Chondrocyte (in vitro differentiated cells): ENCODE measurements at places on chromosomes 1 and 21. TPM values are rescaled to one million over a fixed set of nuclear protein-coding genes. Genes with fewer than 3 reads are reported as not detected.

DNA sequence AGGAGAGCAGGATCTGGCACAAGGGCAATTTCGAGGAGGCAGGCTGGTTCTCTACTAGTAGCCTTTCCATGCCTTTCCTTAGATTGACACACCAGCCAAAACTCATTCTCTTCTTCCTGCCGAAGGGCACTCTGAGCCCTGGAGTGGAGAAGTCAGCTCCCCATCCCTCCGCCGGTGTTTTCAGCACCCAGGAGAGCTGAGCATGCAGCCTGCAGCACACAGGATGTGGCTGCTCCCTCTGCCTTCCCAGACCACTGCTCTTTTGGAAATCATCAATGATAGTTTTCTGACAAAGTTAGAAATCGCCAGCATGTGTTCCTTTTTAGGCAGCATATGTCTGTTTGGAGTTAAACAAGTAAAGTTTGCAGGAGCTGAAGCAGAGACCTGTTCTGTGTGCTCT, 11.7 kb downstream of the RNU5D-1 start:
- DNase-seq = no peak

DNA sequence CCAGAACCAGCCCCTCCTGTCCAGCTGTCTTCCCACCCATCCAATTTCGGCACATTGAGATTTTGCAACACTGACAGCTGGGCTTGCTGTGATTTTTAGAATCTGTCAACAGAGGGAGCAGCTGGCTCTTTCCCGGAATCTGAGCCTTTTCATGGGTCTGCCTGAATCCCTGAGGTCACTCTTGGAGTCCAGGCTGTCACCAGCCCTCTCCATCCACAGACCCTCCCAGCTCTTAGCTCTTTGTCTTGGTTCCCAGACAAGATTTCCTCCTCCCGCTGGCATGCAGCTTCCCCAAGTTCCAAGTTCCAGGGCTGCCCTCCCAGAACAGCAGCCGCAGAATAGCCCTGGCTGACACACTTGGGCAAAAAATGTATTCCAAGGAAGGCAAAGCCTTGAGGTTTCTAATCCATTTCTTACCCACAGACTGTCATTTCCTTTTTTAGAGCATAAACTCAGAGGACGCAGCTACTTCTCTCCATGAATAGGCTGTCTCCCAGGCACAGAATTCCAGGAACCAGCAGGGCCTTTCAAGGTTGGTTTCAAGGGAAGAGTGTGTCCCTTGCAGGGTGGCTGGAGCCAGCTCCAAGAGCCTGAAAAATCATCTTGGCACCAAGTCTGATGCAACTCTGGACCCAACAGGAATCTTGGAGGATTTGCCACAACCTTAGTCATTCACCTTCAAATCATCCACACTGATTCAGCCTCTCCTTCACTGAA, 7.1 kb upstream of the TMEM61 start:
- no peak for DNase-seq

DNA sequence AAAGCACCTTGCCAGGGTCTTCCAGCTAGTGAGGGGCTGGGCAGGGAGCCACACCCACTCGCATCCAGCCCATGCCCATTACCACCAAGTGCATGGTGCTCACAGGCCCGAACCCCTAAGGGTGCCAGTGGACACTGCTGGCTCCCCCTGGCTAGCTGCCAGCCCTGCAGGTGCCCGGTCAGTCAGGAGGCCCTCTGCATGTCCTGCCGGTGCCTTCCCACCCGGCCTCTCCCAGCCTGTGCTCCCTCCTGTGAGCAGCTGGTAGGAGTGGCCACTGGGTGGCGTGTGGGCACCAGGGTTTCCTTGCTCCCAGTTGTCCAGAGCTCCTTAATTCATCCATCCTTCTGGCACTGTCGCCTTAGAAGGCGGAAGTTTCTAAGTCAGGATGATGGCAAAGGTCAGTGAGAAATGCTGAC, 33.4 kb downstream of the QSOX1 start:
- DNase-seq = no peak

DNA sequence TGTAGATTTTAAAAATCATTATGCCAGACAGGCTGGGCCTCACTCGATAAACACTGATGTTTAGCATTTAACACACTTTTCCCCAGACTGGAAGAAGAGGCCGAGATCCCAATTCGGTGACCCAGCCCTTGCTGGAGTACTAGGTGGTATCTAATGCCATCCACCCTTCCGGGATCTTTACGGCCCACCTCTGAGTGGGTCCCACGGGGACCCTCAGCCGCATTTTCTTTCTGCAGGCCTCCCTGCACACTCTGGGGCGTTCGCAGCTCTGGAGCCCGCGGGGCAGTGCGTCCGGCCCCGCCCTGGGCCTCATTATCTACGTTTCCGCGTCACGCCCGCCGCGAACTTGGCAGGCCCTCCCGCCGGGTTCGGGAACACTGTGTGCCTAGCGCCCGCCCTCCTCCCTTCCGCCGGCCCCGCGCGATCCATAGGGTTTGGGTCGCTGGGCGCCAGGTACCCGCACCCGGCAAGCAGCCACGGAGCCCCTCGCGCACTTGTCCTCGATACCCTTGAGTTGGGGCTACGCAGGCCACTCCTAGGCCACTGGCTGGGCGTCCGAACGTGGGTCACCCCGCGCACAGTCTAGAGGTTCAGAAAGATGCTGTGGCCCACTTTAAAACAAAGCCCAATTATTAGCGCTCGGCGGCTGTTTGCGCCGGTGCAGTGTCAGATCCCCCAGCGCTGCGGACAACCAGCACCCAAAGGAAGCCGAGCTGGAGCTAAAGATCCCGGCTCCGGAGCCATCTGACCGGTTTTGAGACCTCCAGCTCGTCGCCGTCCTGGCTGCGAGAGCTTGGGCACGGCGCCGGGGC, 950 bp upstream of the EVA1C start:
- DNase-seq = no peak

GRCh38 chr1:107964336-107965109, 457 bp downstream of the VAV3 start:
- DNase-seq = no peak

DNA sequence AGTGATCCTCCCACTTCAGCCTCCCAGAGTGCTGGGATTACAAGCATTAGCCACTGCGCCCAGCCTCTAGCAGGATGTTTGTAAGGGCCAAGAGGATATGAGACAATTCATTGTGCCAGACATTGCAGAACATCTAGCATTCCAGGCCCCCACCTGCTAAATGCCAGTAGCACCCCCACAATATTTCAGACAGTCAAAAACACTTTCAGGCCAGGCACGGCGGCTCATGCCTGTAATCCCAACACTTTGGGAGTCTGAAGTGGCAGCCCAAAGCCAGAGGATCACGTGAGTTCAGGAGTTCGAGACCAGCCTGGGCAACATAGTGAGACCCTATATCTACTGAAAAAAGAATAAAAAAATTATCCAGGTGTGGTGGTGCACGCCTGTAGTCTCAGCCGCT, 12.9 kb downstream of the PPIE start:
- DNase-seq = no peak

- peak; percentile 59 for DNase-seq
These were observed 440 bp upstream of the LENEP start for GRCh38 chr1:154992721-154993571.

Gene ZBTB8B
- 0.30 to 0.53 TPM (median 0.33 TPM) in 3 replicates for total RNA-seq

- DNase-seq = peak; percentile 82
These were observed 196 bp downstream of the ALX3 start for GRCh38 chr1:110070282-110070669.

DNA sequence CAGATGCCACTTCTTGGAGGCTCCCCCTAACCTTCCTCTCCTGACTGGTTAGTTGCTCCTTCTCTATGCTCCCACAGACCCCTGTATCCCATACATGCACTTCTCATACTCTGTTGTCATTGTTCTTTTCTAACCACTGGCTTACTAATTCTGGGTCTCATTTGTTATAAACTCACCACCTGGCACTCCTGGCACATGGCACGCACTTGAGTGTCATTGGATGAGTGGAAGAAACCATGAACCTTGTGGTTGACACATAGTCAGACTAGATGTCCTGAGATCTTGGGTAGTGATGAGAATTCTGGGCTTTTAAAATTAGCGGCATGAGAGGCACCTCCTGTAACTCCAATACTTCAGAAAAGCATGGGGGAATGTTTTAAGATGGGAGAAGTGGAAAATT, 49.3 kb downstream of the TRIM62 start:
- no peak for DNase-seq

DNA sequence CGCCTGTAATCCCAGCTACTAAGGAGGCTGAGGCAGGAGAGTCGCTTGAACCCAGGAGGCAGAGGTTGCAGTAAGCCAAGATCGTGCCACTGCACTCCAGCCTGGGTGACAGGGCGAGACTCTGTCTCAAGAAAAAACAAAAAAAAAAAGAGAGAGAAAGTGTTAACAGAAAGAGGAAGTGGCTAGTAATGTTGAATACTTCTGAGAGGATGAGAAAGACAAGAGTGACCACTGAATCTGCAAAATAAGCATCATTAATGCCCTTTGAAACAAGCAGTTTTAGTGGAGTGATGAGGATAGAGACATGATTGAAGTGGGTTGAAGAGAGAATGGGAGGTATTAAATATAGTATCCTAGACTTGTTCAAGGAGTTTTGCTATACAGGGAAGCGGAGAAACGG, 11.7 kb downstream of the MPZ start:
- no peak for DNase-seq

- no peak for DNase-seq
These were observed 27.3 kb upstream of the TMEM61 start for GRCh38 chr1:54952950-54953718.

DNA sequence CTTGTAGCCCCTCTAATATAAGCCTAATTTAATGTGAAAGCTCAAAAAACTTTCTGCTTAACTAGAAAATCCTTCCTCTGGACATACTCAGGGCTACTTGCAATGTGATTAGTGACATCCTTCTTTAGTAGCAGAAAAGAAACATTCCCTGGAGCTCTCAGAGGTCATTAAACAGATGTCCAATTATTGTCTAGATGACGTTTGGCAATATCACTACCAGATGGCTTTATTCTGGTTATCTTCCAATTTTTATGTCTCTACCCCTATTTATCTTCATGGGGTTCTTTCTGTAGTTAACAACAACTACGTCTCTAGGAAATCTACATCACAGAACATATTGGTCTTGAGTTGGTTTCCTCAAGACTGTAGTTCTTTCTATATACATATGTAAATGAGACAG, 44.2 kb downstream of the CTH start:
- DNase-seq = no peak

Gene SEC16B
- 3.6 to 5.7 TPM (median 4.1 TPM) in 3 replicates for total RNA-seq

DNA sequence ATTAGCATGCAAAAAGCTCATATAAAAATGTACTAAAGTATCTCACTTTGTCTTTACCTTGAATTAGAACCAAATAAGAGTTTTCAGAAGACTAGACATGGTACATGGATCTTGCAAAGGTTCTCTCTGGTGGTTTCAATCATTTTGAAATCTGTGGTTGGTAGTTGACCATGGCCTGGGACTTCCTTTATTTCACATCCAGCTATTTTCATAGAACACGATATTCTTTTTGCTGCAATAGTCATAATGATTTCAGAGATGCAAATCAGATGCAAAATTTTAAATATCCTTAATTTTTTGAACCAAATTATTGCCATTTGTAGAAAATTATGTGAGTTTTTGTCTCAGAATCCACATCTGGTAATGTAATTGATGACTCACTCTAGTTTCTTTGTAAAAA, 375.1 kb upstream of the ZP4 start:
- DNase-seq = no peak

- no peak for DNase-seq
These were observed 197.5 kb downstream of the BRINP2 start for GRCh38 chr1:177368255-177368654.

GRCh38 chr1:17546946-17547670, 7.6 kb downstream of the ARHGEF10L start:
- DNase-seq = no peak

Gene SPATA45
- 0.47 to 1.3 TPM in 2 of 3 replicates, not detected in the other for total RNA-seq

DNA sequence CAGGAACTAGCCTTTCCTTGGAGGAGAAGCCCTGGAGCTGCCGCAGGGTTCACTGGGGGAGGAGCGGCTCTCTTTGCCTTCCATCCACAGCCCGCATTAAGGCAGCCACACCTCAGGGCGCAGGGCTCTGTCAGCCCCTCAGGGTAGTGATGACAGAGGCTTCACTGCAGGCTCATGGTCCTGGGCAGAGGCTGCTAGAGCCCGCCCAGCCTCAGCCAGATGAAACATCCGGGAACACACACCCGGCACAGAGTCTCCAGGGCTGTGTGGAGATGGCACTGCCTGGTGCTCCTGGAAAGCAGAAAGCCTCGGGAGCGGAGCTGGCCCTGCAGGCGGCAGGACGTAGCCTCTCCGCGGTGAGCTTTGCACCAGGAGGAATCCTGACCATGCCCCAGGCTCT, 29.4 kb upstream of the PEX10 start:
- no peak for DNase-seq

- DNase-seq = peak; percentile 22
These were observed 5.0 kb upstream of the MRPL24 start for GRCh38 chr1:156745881-156746280.

- no peak for DNase-seq
These were observed 3.5 kb downstream of the CHODL start for GRCh38 chr21:18248171-18248570.

DNA sequence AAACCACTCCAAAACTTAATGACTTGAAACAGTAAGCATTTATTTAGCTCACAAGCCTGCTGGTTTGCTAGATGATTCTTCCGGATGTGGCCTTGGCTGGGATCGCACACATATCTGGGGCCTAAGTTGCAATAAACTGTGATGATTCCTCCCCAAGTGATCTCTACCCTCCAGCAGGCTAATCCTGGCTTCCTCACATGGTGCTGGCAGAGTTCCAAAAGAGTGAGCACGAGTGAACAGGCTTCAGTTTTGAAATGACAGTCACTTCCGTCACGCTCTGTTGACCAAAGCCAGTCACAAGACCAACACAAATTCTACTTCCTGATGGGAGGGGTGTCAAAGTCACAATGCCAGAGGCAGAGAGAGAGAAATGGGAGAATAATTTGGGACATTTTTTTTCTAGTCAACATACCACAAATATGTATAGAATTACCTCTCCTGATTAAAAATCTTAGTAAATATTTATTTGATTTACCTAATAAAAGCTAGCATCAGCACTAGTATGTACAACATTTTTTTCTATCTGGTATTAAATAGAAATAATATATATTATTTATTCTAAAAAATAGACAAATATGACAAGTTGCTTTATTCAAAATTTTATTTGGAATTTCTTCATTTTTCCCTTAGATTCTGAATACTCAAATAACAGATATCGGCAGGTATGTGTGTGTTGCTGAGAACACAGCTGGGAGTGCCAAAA, 292.7 kb downstream of the TPR start:
- DNase-seq = no peak

Gene PEA15
- 166 to 335 TPM (median 325 TPM) in 3 replicates for total RNA-seq

- DNase-seq = no peak
These were observed 75.2 kb downstream of the NFIA start for GRCh38 chr1:61157468-61157987.

DNA sequence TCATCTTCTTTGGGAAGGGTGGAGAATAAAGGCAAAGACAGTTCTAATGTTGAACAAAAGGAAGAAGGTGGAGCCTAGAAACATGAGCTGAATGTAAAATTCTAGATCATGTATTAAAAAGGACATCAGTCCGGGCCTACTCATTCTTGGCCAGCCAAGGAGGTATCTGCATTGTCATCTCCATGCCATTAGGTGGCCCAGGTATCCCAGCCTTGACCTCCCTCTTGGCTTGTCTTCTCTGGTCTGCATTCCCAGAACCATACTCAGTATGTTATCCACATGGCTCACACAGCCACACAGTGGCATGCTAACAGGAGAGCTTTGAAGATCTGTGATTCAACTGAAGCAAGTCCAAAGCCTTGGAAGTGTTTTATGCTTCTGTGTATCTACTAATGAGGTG, 369.8 kb upstream of the KAZN start:
- DNase-seq = no peak
